NCI-H2081 treated with DMSO at 0.1 percent for 48 hours (cell line): ENCODE measurements at places on chromosomes 4 and X.

DNA sequence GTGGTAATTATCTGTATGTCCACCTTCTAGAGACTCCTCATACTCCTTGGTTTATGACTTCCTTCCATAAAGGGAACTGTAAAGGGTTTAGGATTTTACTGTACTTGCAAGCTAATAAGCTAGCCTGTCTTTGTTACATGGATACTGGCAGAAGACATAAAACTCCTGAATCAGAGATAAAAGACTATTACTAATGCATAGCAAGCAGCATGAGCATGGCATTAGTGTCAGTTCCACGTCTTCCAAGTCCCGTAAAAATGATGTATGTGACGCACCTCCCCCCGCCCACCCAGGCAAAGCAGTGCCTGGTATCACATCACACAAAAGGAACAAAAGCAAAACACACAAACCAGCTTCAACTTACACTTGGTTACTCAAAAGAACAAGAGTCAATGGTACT lies 71.0 kb downstream of the SLC10A6 start:
- no peak for DNase-seq

DNA sequence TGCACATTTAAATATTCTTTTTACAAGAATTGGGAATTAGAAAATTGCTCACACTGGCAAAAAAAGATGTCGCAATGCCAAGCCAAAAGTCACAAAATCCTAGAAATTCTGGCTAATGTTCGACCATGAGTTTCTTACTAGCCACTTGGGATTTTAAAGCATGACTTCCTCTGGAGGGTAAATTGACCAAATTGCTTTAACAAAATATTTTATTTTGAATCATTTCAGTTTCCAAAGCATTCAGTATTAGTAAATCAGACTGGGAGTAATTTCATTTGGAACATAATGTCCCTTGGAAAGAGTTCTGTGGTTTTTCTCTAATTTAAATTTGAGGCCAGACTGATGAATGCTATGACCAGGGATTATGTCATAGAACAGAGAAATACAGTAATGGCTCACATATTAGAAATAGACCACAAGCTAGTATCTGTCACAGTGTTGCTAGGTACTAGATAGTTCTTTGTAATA lies 7.6 kb upstream of the CXCL5 start:
- no peak for DNase-seq

DNA sequence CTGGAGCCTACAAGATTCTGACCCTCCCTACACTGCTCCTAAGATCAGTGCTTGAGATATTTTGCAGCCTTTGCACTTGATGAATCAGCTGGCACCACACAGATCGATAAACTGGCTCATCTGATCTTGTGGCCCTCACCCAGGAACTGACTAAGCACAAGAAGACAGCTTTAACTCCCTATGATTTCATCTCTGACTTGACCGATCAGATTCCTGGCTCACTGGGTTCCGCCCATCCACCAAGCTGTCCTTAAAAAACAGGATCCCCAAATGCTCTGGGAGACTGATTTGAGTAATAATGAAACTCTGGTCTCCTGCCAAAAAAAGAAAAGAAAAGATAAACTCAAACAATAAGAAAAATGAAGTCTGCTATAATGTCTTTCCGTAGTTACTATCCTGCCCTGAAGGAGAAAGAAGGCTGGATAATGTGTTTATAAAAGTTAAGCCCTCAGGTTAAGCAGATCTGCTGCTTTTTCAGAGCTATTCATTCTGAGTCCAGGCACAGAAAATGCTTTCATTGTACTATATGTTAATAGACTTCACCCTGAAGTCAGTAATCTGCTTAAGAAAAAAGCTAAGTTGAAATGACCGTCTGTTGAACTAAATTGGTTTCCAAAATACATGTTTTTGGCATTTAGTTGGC lies 795.2 kb downstream of the TRIML1 start:
- no peak for DNase-seq

DNA sequence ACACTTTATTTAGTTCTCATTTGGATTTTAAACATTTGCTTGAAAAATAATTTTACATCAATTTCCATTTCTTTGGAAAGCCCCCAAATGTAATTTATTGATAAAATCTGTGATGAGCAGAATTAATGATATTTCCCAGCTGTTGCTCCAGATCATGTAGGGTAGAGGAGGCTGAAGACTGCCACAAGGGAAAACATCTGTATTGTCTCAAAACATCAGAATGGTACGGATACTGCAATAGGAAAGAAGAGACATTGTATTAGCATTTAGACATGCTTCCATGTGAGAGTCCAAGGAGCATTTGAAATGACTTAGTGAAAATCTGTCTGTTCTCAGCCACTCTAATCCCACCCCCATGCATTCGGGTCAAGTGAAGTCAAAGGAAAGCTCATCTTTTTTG lies 14.4 kb downstream of the ADH1A start:
- no peak for DNase-seq

- no peak for DNase-seq
These were observed 11.2 kb upstream of the ZCCHC13 start for GRCh38 chrX:74292808-74293123.

- DNase-seq = no peak
These were observed 38.6 kb upstream of the MSMO1 start for GRCh38 chr4:165288639-165289422.

- DNase-seq = no peak
These were observed 7.8 kb upstream of the HAUS3 start for GRCh38 chr4:2249526-2250356.

DNA sequence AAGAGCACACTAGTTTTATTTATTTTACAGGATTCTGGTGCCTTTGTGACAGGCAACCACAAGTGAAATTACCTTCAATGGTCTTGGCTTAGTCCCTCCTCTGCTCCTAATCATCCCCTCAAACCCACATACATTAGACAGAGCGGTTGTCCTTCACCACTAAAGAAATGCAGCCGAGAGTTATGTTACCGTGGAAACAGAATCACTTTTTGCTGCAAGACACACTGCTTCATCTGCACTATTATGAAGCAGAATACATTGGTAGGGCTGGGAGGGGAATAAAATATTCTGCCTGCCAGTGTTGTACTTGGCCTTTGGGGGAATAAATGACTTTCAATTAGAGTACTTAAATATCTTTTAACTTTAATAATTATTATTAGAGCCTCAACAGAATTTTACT lies 75.2 kb downstream of the ARHGEF38 start:
- DNase-seq = no peak

GRCh38 chr4:181219783-181220416 lies 1023.3 kb upstream of the TENM3 start:
- DNase-seq = no peak

GRCh38 chr4:7003176-7003878 lies 39.8 kb upstream of the TADA2B start:
- DNase-seq = no peak

DNA sequence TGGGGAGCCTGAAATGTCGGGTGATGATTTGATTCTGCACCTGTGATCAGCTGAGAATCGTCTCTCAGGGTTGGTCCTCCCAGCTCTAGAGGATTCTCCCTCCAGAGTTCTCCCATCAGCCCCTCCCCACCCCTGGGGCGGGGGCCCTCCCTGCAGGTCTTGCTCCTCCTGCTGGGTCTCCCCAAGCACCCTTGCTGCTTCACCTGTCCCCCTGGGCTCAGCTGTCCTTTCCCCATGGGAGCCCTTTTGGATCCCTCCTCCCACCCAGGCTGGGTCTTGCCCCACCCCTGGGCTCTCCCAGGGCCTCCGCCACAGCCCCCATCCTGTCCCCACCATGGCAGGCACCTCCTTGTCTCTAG lies 22.2 kb downstream of the PSAPL1 start:
- DNase-seq = no peak

DNA sequence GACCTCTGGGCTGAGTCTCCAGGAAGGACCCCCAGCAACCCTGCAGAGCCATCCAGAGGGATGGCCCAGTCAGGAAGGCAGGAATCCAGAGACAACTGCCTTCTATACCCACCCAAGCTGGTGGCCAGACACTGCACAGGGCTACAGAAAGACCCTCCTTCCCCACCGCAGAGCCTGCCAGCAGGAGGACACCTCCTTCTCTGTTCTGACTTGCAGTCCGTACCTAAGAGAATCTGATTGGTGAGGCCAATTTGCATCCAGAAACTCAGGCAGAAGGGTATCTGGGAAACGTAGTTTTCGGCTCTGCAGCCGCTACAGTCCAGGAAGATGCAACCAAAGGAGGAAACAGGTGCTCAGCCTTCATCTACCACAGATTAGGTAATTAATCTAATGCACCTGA lies 155.4 kb upstream of the FRG1 start:
- no peak for DNase-seq

DNA sequence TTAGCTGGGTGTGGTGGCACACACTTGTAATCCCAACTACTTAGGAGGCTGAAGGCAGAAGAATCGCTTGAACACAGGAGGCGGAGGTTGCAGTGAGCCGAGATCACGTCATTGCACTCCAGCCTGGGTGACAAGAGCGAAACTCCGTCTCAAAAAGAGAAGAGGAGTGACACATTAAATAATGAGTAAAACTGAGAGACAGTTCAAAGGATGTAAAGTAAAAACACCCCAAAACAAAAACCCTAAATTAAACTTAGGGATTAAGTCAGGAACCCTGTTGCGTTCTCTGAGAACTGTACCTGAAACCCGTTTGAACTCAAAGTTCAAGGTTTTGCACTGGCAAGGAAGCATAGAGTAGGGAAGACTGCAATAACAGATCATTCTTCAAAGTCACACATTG lies 141.7 kb downstream of the BRWD3 start:
- no peak for DNase-seq

DNA sequence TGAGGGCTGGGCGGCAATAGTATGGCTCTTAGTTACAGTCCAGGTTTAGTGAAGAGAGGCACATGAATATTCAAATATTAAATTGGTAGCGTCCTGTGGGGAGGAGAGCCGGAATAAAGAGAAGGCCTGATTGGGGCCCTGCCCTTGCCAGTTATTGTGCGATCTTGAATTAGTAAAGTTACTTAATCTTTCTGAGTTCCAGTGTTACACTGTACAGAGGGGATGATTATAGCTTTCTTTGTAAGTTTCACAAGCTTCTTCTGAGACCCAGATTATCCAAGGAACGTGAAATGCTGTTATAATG lies 1.2 kb downstream of the METAP1 start:
- DNase-seq = no peak

- DNase-seq = peak; percentile 42
These were observed 1.3 kb upstream of the CITED1 start for GRCh38 chrX:72306851-72307645.

- no peak for DNase-seq
These were observed at the start of gene TLR1 for GRCh38 chr4:38804654-38805295. TSS of gene TLR1 (minus strand) at chr4:38804791. CDS start at chr4:38798831, 5,960 bp downstream.

- no peak for DNase-seq
These were observed 2047.9 kb downstream of the ARAP2 start for GRCh38 chr4:34196375-34196774.

GRCh38 chrX:110964786-110965185 lies 131.2 kb upstream of the PAK3 start:
- no peak for DNase-seq
